DND-41 (cell line): ENCODE measurements at places on chromosomes 2 and 18.

GRCh38 chr2:120926463-120927264 lies 191.0 kb downstream of the GLI2 start:
- DNase-seq: no peak

DNA sequence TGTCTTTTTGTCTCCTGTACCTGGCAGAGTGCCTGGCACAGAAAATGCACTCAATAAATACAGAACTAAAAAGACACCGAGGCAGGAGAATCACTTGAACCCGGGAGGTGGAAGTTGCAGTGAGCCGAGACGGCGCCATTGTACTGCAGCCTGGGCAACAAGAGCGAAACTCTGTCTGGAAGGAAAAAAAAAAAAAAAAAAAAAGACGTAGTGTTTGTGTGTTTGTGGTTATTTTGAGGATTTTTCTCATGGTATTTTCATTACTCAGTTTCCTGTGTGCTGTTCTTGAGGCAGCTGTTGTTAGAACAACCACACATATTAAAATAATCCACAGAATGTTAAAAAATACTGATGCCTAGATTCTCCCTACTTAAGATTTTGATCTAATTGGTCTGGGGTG lies 519.2 kb upstream of the SPHKAP start:
- no peak for DNase-seq

GRCh38 chr2:224657349-224657748 lies 58.8 kb downstream of the CCDC195 start:
- no peak for DNase-seq

GRCh38 chr2:130796290-130796689 lies 40.4 kb upstream of the ARHGEF4 start:
- DNase-seq: no peak

GRCh38 chr2:34242763-34243123 lies 643.6 kb upstream of the FAM98A start:
- DNase-seq: no peak
